Nephron progenitor cell (in vitro differentiated cells): ENCODE measurements at places on chromosomes 2 and 18.

- DNase-seq: no peak
Observed at GRCh38 chr2:178403671-178404306, 47.2 kb downstream of the PRKRA start.

- no peak for DNase-seq
Observed at GRCh38 chr2:66966631-66967030, 430.5 kb upstream of the ETAA1 start.

DNA sequence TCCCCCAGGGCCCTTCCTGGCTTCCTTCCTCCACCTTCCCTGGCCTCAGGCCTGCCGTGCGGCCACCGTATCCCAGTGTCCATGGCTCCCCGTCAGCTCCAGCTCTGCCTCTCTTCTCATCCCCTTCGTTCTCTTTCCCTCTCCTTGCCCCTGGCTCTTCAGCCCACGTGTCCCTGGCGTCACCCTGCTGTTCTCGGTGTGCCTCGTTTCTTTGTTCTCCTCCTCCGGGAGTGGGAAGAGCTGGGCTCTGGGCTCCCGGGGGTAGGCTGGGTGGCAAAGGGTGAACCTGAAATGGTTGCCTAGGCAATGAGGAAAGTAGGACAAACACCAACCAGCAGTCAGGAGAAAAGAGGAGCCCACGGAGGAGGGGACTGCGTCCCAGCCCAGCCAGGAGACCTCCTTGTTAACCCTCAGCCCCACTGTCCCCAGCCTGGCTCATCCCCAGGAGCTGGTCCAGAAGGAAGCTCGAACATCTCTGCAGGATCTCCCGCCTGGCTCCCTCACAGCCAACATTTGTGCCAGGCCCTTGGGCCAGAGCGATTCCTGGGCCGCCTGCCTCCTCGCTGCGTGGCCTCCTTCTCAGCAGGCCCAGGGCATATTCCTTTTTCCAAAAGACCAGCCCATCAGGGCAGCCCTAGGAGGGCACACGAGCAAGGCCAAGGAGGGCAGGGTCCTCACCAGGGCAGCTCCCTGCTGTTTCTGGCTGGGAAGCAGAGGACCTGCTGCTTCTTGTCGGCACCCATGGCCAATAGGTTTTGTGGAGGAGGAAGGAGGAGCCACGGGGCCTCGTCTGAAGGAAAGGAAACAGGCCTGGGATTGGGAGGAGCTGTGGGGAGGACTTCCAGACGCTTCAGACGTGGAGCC, 30.9 kb upstream of the DNMT3A start:
- no peak for DNase-seq

DNA sequence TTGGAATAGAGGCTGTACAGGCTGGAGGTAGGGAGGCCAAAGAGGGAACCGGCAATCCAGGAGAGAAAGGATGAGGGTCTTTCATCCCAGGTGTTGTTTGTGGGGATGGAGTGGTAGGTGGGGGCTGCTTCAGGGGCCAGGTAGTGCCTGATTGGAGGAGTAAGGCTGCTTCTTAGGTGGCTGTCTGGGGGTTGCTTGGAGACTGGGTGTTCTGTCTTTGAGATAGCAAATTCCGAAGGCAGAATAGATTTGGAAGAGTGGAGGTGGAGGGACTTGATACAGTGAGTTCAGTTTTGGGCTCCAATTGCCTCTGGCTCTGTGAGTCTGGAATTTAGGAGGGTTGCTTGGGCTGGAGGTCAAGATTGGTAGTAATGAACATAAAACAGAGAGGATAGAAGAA, 5.9 kb downstream of the ZNF532 start:
- no peak for DNase-seq

DNA sequence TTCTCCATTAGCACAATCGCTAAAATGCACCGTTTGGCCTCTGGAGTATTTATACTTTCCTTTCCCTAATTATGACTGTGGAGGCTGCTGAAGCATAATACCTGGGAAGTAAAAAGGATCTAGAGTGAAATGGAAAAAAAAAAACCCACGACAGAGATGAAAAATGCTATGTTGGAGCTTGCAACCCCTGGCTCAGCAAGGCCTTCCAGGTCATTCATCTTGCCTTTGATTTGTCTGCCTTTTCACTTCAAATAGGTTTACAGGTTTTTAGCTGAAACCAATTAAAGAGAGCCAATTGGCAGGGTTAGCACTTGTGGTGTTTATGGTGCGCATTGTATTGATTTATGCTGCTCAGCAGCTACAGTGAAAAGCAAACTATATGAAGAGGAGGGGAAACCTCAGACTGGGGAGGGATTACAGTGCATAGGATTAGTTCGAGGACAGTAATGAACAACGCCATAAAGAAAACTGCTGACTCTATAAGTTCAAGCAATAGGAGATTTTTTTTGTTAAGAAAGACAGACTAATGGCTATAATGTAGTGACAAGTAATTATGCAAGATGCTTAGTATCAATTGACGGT, 347.9 kb downstream of the MEIS1 start:
- no peak for DNase-seq

DNA sequence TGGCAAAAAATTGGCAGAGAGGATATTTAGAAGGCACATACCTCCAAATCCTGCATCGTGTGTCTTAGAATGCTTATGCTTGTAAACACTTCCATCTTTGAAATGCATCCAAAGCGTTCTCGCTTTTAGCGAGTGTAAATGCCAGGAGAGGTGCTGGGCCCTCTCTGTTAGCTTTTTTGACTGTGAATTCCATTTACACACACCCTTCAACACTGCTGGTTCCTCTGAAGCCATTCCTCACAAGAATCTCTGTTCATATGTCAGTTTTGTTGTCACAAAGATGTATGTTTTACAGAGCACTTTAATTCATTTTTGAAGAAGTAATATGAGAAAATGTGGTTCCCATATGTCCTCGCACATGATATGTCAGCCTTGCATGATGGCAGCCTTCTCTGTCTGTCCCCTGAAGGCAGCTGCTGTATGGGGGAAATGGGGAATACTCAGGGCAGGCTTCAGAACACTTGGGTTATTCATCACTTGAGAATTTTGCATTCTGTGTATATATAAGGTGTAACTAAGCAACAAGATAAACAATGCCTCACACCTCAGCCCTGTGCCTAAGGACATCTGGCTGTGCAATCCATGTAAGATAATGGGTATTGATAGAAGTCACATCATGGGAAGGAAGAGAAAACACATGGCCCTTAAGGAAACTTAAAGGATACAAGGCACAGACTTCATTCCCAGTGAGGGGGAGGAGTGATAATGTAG, 52.3 kb downstream of the RAB27B start:
- DNase-seq: no peak

DNA sequence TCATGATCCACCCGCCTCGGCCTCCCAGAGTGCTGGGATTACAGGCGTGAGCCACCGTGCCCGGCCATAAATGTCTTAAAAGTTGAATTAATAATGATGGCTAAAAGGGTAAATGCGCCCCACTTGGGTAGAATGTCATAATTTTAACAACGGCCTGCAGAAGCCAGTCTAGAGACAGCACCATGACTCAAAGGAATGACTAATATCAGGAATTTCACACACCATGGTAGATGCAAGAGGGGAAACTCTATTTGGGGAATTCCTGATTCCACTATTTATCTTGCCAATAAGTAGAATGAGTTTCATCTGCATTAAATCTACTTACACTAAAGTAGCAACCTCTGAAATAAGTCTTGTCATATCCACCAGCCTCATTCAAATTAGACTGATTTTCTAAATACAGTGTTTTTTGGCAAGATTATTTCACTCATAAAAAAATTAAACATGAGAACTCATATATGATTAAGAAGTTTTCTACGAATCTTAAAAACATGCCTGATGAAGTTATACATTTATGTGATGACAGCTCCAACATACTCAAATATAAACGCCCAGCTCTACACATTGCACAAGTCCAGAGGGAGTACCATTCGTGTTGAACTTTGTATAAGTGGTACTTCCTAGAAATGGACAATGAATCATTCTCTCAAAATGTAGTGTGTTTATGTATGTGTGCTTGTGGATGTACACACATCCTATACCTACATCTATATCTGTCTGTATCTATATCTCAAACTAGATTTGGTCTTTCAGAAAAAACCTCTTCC, 309.7 kb downstream of the IRS1 start:
- no peak for DNase-seq

- DNase-seq: no peak
Observed at GRCh38 chr2:26477911-26478253, at the start of gene OTOF. OTOF (minus strand) TSS chr2:26478124.

DNA sequence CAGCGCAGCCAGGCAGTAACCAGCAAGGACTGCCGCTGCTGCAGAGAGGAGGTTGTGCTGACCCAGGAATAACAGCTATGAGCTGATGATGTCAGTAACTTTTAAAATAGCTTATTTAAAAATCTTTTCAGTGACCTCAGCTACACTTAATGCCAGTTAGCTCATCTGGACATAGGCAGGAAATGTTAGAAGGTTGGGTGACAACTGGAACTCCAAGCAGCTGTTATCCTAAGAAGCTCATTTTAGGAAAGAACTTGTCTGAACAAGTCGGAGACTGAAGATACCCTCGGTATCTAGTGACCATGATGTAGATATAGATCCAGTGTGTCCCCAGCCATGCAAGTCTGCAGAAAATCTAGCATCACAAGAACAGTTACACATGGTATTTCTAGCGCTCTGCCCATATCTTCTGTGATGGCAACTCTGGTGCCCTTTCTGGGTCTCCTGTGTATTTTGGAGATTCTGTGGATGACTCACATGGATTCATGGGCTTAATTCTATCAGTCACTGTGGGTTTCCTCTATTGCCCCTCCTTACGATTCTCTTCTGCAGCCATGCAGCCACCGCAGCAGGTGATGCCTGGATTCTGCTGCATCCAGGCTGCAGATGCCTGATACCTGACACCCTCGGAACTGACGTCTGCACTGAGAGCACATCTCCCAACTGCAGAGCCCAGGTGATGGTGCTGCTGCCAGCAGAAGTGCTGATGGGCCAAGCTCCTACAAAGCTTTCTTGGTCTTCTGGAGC, 19.8 kb upstream of the PLEK start:
- DNase-seq: no peak

GRCh38 chr2:119727493-119727892, 32.2 kb upstream of the PTPN4 start:
- DNase-seq: no peak

DNA sequence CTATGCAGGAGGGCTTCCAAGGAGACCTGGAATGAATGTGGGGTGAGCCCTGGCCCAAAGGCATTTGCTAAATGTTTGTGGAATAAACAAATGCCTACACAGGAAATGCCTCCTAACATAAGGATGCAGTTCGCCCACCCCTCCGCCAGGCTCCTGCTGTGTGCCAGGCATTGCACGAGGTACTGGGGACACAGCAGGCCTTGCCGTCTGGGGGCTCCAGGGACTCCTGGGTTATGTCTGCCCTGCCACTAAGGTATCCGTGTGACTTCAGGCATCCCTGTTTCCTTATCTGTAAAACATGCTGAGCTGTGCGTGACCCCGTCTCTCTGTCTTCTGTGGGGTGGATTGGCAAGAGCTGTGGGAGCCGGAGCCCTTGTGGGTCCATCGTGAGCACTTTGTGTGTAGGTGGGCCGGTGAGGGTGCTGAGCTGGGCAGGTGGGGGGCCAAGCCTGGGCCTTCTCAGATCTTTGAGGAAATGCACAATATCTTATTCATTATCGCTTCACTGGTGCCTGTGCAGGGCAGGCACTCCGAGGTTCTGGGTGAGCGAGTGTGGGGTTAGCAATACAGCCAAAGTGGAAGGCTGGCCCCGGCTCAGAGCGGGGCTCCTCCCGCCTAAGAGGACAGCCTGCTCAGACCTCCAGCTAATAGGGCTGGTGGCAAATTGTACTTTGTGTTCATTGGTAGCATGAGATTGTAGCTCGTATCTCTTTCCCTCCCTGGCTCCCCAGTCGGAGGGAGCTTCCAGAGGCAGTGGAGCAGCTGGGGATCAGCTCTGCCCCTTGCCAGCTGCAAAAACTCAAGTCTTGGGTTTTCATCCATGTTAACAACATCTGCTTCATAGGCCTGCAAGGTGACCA, 126.8 kb downstream of the GLI2 start:
- DNase-seq: no peak
